ENCODE measurements at places on chromosomes 12 and 14.

DNA sequence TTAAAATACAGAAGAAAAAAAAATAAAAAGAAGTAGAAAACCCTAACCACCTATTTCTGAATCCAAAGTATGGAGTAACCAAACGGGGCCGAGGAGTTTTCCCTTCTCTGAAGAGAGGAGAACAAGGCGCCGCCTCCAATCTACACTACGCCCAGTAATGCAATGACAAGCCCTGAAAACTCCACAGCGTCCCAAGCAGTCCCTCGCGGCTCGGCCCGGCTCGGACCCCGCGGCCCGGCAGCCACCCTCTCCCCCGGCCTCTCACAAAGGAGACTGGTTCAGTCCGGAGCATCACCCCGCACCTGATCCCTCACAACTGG, 371 bp downstream of the CHD8 start:
- no peak for DNase-seq

DNA sequence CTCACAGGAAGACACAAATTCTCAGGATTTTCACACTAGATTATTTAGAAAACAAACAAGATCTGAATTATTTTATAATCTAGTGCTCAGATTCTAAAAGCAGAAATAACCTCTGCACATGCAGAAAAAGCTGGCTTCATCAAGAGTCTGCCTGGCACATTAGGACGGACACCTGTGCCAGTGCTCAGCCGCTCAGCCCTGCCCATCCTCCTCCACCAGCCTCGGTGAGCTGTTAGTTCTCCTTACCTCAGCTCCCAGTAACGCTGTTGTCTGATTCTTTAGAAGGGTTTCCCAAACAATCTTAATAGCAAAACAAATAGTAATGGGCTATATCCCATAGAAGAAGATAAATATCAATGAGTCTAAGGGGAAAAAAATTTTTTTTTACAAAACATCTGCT, 27.7 kb downstream of the DUSP16 start:
- no peak for DNase-seq

DNA sequence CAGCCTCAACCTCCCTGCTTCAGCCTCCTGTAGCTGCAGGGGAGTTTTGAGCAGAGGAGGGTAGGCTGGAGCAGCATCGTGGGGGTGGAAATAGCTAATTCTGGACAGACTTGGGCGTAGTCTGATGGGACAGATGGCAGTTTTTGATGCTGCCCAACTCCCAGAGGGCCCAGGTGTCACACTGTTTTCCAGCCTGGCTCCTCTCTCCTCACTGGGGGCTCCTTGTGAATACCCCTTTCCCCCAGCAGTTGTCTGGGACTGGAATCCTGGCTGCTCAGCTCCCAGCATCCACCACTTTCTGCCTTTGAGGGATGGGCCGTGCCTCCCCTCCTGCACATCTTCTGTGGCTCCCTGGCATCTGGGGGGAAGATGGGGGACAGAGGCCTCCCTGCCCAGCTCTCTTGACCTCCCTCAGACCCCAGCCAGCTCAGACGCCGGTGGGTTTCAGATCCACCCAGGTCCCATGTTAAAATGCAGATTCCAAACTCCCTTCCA, 34.0 kb downstream of the SH2B3 start:
- no peak for DNase-seq

- no peak for DNase-seq
Measured at GRCh38 chr12:49598527-49598926, 6.9 kb downstream of the FAM186B start.
